ENCODE measurements at places on chromosomes 2 and 18.

- no peak for DNase-seq
Measured at GRCh38 chr2:207704671-207705070, 6.8 kb upstream of the CCNYL1 start.

DNA sequence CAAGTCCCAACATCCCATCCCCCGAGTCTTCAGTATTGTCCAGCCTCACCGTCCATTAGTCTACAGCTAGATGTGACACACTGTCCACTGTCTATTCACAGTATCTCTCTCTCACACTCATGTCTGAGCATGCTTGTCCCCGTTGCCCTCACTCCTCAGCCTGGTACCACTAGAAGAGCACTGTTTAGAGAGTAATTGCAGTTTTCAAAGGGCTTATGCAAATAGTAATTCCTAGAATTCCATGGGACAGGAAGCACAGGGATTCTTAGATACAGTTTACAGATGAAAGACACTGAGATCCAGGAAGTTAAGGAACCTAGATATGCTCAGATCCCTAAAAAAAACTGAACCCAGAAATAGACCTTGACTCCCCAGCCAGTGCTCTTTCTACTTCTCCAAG, 125.5 kb downstream of the MYO5B start:
- no peak for DNase-seq

DNA sequence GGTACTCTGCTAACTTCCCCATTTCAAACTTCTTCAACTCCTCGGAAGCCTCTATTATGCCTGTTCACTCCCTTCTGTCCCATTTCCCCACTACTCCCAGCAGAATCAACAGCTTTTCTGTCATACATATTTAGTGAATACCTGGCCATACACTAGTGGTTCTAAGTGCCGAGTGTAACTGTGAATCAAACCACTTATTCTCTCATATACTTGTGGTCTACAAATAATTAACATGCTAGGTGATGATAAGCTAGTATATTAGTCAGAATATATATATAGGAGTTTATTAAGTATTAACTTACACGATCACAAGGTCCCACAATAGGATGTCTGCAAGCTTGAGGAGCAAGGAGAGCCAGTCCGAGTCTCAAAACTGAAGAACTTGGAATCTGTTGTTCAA, 150.7 kb downstream of the CCDC102B start:
- DNase-seq, result no peak

DNA sequence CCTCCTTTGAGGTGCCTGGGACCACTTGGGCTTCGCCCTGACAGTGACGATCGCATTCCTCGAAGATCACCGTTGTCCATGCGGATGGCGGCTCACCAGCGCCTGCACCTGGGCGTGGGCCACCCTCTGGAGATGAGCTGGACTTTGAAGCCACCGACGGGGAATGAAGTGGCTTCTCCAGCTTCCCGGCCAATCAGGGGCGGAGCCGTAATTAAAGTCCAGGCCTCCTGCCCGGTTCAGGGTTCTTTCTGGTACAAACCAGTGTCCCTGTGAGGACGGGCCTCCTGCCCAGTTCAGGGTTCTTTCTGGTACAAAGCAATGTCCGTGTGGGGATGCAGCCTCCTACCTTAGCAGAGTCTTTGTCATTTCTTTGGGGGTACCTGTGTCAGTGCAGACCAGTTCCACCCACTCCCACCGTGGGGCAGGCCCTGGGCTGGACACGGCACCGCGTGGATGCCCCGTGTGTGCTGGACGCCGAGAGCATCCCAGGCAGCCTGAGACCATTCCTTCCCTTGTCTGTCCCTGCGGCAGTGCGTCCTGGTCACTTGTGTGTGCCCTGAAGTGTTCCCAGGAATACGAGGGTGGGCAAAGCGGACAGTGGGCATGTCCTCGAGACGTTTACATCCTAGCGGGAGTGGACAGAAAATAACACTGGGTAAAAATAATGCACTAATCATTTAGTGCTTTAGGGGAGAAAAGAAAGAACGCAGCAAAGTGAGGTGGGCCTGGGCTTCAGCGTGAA, 55.0 kb downstream of the KCNG2 start:
- DNase-seq, result no peak

GRCh38 chr2:108895188-108895587, 93.8 kb downstream of the EDAR start:
- no peak for DNase-seq

- no peak for DNase-seq
Measured at GRCh38 chr2:64568836-64569235, 44.7 kb downstream of the AFTPH start.

DNA sequence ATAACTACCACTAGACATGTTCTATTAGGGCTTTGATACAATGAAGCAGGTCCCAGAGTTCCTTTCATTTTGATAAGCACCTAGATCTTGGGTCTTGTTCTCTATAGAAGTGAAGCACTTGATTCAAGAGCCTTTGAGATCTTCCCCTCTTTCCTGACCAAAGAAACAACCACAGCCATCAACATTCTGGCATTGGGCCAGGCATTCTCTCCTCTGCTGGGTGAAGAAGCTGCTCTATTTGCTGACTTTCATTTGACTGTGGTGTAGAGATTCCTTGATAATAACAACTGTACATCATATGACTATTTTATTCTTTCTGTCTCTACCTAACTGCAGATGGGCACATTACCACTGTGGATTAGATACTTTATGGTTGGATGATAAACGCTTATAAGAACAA, 96.6 kb upstream of the LYPD1 start:
- no peak for DNase-seq

DNA sequence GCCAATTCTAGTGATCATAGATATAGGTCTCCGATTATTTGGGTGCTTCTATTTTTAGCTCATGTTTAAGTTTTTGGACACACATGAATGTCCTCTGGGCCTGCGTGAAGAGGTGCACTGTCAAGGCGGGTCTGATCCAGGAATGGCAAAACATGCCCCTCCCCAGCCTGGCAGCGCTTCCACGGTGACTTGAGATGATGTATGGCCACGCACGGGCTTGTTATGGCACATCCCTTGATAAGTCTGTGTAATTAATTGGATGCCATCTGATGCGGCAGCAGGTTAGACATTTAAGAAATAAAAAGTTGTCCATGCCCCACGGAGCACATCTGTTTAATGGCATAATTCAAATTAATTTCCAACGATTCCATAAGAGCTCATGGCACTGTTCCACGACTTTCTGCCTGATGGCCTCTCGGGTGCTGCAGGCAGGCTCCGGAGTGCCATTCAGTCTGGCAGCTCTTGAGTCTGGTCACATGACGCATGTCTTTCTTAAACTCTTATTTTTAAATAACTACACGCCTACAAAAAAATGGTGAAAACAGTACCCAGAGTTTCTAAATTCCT, 151.4 kb downstream of the ACKR3 start:
- no peak for DNase-seq

GRCh38 chr18:42893977-42894376, 221.5 kb downstream of the RIT2 start:
- no peak for DNase-seq

GRCh38 chr2:8602809-8603208, 79.0 kb upstream of the ID2 start:
- no peak for DNase-seq

- DNase-seq, result no peak
Measured at GRCh38 chr2:60719331-60719730, 36.7 kb upstream of the PAPOLG start.

- no peak for DNase-seq
Measured at GRCh38 chr2:22600156-22600555, 784.8 kb upstream of the KLHL29 start.

DNA sequence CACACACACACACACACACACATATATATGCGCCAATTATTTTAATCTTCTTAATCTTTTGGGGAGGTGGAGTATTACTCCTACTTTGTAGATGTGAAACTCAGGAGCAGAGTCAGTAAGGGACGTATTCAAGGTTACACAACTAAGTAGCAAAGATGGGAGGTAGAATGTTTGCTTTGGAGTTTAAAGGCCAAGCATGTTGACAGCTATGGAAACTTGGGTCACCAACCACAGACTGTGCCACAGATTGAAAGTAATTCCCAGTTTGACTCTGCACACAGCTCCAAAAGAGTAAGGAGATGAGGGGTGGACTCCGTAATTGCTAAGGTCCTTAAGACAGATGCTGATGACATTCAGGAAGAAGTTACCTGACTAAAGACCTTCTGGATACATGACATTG, 124.8 kb upstream of the ITGB6 start:
- no peak for DNase-seq

DNA sequence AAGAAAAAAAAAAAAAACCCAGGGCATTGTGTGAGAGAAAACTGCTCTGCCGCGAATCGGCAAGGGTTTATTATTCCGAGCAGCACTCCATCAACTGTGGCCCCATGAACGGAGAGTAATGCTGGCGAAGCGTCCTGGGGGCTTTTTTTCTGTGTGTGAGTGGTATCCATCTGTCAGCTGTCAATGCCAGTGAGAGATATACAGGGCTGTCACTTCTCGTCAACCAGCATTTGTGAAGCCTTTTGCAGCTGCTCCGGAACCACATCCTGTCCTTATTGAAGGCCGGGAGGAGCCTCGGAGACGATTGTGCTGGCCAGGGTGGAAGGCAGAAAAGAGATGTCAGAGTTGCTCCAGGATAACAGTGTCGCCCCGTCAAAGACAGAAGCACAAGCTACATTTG, 356.9 kb upstream of the SMIM21 start:
- DNase-seq, result no peak

- DNase-seq, result no peak
Measured at GRCh38 chr2:133286326-133286922, 281.8 kb downstream of the NCKAP5 start.

GRCh38 chr18:48347756-48348326, 61.3 kb downstream of the ZBTB7C start:
- no peak for DNase-seq

- no peak for DNase-seq
Measured at GRCh38 chr2:109383505-109384307, 230.1 kb downstream of the SEPTIN10 start.

Data from SW 1271 (cell line).